Thoracic aorta (tissue), 2 donors: ENCODE measurements at places on chromosomes 12 and 14. TPM values are rescaled to one million over a fixed set of nuclear protein-coding genes. Genes with fewer than 3 reads are reported as not detected.
A peak's percentile ranks its signal among the peaks of the same experiment; 100 is the strongest.

Gene MYO1A
- total RNA-seq: 2.2 TPM

Gene KRT6C
- total RNA-seq: not detected

Gene NID2
- total RNA-seq: 33.3 TPM

Gene TMEM132D
- not detected for total RNA-seq

Gene KRT82
- total RNA-seq: not detected

Gene CSAD
- 70.8 TPM for total RNA-seq

Gene FAM181A
- total RNA-seq: not detected

DNA sequence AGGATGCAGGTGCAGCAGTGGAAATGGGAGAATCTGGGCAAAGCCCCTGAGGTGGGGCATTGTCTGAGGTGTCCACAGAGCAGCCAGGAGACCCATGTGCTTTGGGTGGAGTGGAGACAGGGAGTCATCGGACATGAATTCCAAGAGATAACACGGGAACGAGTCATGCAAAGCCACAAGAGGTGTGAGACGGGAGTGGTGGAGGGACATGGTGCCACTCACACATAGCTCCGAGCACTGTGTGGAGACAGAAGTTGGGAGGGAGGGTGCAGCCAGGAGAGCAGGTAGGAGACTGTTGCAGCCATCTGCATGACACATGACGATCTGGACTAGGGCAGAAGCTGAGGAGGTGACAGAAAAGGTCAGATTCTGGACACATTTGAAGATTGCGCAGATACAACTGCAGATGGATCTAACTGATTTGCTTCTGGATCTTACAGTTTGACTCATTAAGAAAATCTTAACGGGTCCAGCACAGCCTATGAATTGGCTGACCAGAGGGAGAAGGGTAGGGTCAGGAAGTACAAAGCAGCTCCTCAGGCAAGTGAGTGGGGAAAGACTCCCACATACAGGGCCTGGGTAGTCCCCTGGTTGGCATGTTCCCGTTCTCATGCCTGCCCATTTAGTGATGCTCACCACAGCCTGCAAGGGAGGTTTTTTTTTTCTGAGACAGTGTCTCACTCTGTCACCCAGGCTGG, 379.8 kb downstream of the FUT8 start:
- DNase-seq: no peak

DNA sequence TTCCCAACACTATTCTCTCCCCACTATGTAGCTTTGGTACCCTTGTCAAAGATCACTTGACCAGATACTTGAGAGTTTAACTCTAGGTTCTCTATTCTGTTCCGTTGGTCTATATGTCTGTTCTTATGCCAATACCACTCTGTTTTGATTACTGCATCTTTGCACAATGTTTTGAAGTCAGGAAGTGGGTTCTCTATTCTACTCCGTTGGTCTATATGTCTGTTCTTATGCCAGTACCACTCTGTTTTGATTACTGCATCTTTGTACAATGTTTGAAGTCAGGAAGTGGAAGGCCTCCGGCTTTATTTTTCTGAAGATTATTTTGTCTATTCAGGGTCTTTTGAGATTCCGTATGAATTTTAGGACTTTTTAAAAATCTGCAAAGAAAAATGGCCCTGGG, 2.7 kb upstream of the NDUFA12 start:
- DNase-seq: no peak

DNA sequence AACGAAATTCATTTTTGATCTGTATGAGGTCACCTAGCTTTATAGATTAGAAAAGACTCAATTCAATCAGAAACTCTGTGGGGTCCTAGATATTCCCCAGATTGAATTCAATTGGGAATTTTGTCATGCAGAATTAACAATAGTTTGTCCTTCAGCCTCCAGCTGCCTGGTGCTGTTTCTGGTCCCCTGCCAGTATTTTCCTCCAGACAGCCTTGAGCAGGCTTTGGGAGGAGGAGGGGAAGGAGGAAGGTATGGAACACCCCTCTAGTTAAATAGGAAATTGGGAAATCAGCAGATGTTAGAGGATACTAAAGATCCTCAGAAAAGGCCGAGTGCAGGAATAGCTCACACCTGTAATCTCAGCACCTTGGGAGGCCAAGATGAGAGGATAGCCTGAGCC, 10.6 kb downstream of the GRIP1 start:
- DNase-seq: no peak

- no peak for DNase-seq
Observed at GRCh38 chr14:91125271-91125660, 11.4 kb downstream of the DGLUCY start.

GRCh38 chr12:109734219-109735000, 20.8 kb downstream of the FAM222A start:
- no peak for DNase-seq

DNA sequence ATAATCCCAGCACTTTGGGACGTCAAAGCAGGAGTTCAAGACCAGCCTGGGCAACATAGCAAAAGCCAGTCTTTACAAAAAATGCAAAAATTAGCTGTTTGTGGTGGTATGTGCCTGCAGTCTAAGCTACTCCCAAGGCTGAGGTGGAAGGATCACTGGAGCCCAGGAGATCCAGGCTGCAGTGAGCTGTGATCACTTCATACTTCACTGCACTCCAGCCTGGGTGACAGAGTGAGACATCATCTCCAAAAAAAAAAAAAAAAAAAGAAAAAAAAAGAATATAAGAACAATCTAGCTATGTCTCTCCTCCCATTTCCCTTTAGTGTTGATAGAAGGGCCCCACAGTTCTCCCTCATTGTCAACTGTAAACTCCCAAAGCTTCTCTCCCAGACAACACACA, 3.5 kb upstream of the BCAT1 start:
- no peak for DNase-seq

- DNase-seq: no peak
Observed at GRCh38 chr12:13099844-13100604, 3.4 kb downstream of the GSG1 start.

DNA sequence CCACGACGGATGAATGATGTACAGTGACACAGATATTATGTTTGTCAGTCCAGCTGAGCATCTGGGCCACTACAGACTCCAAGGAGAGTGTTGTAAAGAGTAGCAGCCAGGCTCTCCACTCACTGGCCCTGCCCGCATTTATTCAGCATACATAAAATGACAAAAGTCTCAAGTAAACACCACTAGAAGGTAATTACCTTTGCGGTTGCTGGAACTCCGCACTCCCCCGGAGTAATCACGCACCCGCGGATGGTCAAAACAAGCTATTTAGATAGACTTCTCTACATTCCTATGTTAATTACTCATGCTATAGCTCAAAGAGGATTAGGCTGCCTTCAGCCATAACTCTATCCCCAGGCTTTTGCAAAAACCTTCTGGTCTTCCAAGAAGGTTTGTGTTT, 18.8 kb upstream of the STRAP start:
- DNase-seq: no peak

DNA sequence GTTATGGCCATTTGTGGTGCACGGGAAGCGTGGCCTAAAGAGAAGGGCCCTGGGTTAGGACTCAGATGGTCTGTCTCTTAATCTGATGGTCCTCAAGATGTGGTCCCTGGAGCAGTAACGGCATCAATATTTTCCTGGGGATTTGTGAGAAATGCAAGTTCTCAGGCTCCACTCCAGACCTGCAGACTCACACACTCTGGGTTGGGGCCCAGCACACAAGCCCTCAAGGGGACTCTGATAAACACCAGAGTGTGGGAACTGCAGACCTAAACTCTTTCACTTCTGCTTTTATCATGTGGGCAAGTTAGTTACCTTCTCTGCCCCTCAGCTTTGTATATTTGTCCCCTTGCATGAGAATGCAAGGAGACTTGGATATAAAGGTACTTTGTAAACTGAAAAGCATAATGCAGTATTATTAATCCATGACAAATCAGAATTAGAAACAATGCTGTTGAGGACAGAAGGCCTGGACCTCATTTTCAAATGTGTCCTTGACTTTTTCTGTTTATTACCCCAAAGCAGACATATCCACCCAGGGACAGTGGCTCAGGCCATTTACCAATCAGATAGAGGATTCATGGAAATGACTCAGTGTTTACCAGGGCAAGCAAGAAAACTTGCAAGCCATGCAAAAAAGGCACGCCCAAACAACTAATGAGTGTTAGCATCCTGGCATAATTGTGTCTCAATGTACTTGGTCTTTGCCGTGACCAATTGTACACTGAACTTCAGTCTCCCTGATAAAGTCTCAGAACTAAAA, 157.0 kb downstream of the ASCL1 start:
- no peak for DNase-seq

- DNase-seq: no peak
Observed at GRCh38 chr12:27772328-27773049, 7.5 kb upstream of the KLHL42 start.

- no peak for DNase-seq
Observed at GRCh38 chr14:21096978-21097635, 1.3 kb downstream of the ZNF219 start.

DNA sequence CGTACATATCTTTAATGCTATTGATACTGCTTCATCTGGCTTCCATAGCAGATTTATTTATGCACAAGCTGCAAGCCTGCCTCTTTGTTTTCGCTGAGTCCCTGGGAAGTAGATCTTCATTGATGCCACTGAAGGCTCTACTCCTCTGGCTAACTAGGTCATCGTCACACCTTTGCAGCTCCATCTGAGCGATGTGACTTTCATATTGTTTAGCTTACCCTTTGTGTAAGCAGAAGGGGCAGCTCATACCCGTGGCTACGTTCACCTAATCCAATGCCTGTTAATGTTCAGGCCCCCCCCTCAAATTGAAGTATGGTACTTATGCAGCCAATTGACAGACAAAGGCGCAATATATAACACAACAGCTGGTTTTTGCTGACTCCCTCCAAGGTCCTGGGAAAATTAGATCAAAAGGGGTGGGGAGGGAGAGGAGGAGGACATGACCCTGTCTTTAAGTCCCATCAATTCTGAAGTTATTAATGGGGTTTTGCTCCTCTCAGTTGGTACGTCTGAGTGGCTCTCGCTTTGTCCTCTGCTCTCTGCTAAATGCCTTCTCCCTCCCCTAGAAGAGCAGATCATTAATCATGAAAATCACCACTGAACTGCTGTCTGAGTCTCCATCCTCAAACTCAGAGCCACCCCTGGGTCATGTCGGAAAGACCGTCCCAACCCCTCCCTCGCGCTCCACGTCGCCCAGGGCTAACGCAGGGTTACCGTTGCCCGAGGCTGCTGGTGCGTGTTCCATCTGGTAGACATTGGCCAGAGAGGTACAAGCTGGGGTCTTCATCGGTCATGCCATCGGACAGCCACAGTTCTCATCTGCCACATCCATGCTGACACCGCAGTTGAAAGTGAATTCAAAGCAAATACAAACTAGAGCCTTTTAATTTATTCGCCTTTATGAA, 128.8 kb downstream of the ADGRD1 start:
- no peak for DNase-seq

- no peak for DNase-seq
Observed at GRCh38 chr12:130117233-130117632, 45.0 kb upstream of the FZD10 start.

DNA sequence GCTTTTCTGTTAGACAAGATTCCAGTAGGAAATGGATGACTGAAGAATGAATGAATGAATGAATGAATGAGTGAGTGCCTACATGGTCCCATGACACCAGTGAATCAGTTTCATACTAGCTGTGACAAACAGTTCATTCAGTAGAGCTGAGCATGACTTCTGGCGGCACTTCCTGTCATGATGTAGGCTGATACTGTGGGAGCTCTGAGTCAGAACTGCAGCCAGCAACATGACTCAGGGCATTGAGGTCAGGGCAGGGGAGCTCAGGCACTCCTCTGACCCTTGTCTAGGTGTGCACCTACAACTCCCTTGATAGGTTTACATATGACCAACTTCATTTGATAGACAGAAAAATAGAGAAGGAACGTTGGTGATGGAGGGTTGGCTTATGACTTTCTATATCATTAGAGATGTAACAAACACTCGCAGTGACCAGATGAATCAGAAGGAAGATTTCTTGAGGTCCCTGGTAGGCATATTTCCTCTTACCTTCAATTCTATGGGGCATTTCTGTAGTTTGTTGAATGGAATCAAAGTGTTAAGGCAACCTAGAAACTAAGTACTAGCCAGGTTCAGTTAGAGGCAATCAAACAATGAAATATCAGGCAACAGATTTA, 139.3 kb upstream of the ARHGAP5 start:
- peak; percentile 31 for DNase-seq

GRCh38 chr14:56810147-56810719, at the start of gene OTX2:
Gene OTX2, minus strand, starts transcription at chr14:56810479. Its CDS starts 5,023 bp downstream, at chr14:56805456.
- no peak for DNase-seq

- no peak for DNase-seq
Observed at GRCh38 chr12:69239922-69240630, 707 bp downstream of the CPSF6 start.

- DNase-seq: no peak
Observed at GRCh38 chr12:19323805-19324204, 115.5 kb upstream of the AEBP2 start.

DNA sequence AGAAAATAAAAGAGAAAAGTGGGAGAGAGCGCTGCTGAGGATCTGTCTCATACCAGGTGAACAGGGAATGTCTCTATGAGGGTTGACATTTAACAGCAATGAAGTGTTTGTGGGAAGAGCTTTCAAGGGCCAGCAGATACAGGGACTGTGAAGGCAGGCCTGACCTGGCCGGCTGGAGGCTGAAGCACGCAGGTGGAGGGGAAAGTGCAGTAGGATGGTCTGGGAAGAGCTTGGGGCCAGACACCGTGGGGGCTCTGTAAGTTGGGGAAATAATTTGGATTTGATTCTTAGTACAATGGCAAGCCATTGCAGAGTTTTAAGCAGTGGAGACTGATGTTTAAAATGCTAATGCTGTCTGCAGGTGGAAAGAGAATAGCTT, 23.8 kb upstream of the DHRS2 start:
- no peak for DNase-seq

- DNase-seq: no peak
Observed at GRCh38 chr12:126385785-126386184, 1320.5 kb downstream of the AACS start.

DNA sequence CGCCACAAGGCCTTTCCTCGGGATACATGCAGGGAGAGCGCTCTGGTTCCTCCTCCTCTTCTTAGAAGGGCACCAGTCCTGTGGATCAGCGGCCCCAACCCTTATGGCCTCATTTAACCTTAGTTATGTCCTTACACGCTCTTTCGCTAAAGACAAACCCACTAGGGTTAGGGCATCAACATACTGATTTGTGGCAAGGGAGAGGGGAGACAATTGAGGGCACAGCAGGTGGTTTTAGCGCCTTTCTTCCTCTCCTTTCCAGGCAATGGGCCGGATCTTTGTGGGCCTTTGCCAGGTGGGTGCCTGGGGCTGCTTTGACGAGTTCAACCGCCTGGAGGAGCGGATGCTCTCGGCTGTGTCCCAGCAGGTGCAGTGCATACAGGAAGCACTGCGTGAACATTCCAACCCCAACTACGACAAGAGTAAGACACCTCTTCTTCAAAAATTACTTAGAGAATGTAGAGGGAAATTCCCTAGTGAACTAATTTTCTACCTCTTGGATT, 43.6 kb downstream of the DYNC1H1 start:
- DNase-seq: no peak
